ENCODE measurements at places on chromosomes 4 and X.

- no peaks in the 10 kb centered on the region for H3K36me3 ChIP-seq
- no peaks in the 10 kb centered on the region for H3K27me3 ChIP-seq
- DNase-seq, result no peak
These were observed 505.0 kb downstream of the BCOR start for GRCh38 chrX:39592776-39593175.

DNA sequence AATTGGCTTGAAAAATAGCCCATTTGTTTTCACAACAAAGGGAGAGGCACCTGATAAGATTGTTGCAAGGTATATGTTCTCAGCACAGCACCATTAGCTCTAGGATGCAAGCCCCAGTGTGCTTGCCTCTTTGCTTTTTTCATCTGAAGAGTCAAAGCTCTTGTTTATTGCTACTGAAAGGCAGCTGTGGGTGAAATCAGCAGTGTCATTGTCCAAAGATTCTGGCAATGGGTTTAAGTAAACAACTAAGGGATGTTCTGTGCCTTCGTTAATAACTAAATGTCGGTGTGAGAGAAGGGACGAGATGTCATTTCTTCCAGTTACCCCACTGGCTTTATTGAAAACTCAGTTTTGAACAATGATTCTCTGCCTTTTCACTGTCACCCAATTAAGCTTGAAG lies 567.7 kb downstream of the KCNIP4 start:
- H3K27ac ChIP-seq, result no peak overlapping the region
- no peaks in the 10 kb centered on the region for H3K36me3 ChIP-seq
- no peak for DNase-seq
- H3K4me3 ChIP-seq, result no peak overlapping the region

- no peak overlapping the region for H3K4me3 ChIP-seq
- no peaks in the 10 kb centered on the region for H3K27me3 ChIP-seq
- H3K4me1 ChIP-seq, result no peaks in the 10 kb centered on the region
- H3K27ac ChIP-seq, result no peak overlapping the region
- no peak for DNase-seq
These were observed 665 bp downstream of the TRPC5OS start for GRCh38 chrX:111876646-111877045.

GRCh38 chrX:79096145-79096556 lies 48.3 kb upstream of the GPR174 start:
- no peaks in the 10 kb centered on the region for H3K36me3 ChIP-seq
- no peak overlapping the region for H3K27ac ChIP-seq
- H3K27me3 ChIP-seq, result no peaks in the 10 kb centered on the region
- no peak for DNase-seq
- H3K4me1 ChIP-seq, result no peaks in the 10 kb centered on the region

DNA sequence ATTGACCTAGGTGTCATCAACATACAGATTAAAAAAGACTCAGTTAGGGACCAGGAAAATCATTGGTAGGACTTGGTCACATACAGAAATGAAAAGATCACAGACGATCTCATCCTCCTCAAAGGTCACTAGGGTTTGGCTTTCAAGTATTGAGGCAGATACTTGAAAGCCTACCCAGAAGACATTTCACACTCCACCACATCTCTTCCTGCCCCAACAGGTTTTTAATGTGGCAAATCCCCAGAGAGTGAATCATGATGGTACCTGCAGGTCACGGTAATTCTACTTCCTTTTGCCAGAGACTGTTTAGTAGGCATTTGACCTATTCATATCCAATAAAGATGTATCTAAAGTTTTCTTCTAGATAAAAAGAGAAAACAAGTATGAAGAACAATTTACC lies 44.1 kb downstream of the INPP4B start:
- H3K27ac ChIP-seq, result no peak overlapping the region
- no peaks in the 10 kb centered on the region for H3K27me3 ChIP-seq
- DNase-seq, result no peak
- no peak overlapping the region for H3K4me3 ChIP-seq

DNA sequence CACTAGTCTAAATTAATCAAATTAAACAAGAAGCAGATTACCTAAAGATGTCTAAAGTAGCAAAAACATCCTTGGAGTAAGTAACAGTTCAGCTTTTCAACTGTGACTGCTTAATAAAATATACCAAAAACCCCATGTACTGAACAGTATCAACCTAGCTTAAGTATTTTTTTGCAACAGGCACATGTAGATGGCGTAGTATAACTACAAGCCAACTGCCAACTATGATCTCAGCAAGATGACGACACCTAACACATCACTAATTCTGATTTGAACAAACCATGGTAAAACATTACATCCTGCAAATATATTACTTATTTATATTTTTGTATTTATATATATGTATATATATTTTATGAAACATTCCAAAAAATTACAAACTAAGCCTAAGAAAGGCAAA lies 24.5 kb downstream of the DHX15 start:
- H3K36me3 ChIP-seq, result peaks cover 21% of the 10 kb centered on the region
- H3K4me1 ChIP-seq, result no peaks in the 10 kb centered on the region
- no peaks in the 10 kb centered on the region for H3K27me3 ChIP-seq
- peak overlapping the region; percentile 4 for H3K27ac ChIP-seq

DNA sequence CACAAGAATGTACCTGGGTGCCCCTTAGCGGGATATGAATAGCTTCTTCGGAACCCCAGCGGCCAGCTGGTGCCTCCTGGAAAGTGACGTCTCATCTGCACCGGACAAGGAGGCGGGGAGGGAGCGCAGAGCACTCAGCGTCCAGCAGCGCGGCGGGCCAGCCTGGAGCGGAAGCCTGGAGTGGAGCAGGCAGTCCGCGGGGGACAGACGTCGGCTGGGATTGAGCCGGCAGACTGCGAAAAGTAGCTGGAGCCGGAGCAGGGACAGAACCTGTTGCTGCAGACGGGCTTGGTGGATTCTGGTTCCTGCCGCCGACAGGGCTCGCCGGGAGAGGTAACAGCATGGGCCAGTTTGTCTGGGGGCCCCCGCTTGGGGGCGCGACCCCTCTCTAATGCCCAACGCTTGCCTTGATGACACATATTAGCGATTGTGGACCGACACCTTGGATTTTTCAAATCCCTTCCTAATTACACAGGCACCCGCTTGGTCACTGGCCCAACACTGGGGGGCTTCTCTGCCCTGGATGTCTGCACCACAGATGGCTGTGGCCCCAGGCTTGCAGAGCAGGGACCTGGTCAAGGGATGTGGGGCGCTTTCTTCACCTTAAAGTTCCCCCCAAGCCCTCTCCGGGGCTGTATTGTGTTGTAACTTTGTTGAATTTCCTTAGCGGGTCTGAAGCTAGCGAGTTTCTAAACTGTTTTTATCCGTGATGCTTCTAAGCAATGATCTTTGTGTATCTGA lies at the start of gene NPFFR2:
TSS of gene NPFFR2 (plus strand) at position 133 of the 741 bp plus-strand sequence. CDS start 96,592 bp downstream, outside the sequence.
- H3K27ac ChIP-seq, result no peak within 1 kb of the TSS
- H3K4me3 ChIP-seq, result peak within 1 kb of the TSS; percentile 28
- DNase-seq, result no peak
- no peaks in the 10 kb centered on the region for H3K27me3 ChIP-seq
- no peaks in the 10 kb centered on the region for H3K36me3 ChIP-seq
- no peaks in the 10 kb centered on the region for H3K4me1 ChIP-seq

DNA sequence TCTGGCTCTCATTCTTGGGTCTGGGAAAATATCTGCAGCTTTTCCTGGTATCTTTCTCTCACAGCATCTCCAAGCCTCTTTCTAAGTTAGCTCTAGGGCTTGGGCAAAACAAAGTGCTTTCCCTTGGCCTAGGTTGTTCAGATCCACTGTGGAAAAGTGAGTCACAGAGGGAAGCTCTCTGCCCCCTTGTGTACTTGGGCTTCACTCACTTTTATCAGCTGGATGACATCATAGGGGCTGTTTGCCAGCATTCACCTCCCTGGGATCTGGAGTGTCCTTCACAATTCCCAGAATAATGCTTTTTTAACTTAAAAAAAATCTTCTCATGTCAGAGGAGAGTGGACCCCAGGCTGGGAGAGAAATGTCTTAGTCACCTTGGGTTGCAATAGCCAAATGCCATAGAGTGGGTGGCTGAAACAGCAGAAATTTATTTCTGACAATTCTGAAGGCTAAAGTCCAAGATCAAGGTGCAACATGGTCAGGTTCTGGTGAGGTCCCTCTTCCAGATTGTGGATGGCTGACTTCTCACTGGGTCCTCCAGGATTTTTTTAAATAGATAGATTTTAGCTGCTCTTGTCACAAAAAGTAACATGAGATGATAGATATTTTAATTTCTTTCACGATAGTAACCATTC lies 247.8 kb downstream of the SH2D1A start:
- H3K4me3 ChIP-seq, result no peak overlapping the region
- H3K36me3 ChIP-seq, result no peaks in the 10 kb centered on the region
- no peaks in the 10 kb centered on the region for H3K4me1 ChIP-seq
- H3K27me3 ChIP-seq, result no peaks in the 10 kb centered on the region

GRCh38 chr4:186724058-186724863 lies 605 bp upstream of the FAT1 start:
- H3K4me1 ChIP-seq, result no peaks in the 10 kb centered on the region
- no peak for DNase-seq
- H3K36me3 ChIP-seq, result no peaks in the 10 kb centered on the region
- no peaks in the 10 kb centered on the region for H3K27me3 ChIP-seq
- H3K4me3 ChIP-seq, result peak overlapping the region; percentile 76

- H3K27me3 ChIP-seq, result no peaks in the 10 kb centered on the region
- no peaks in the 10 kb centered on the region for H3K36me3 ChIP-seq
- DNase-seq, result no peak
- H3K27ac ChIP-seq, result no peak overlapping the region
- H3K4me3 ChIP-seq, result no peak overlapping the region
These were observed 64.2 kb upstream of the MAP3K15 start for GRCh38 chrX:19579485-19579884.

DNA sequence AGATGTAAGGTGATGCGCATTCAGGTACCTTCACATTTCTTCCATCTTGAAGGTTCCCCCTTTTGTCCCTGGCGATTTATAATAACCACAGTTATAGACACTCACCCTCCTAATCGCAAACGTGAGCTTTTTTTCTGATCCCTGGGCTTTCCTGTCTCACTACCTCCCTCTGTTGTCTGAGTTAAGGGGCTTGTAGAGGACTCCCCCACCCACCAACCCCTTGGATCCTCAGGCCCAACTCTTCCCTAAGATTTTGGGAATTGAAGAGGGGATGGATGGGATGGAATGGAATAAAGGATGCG lies 1.4 kb downstream of the CNKSR2 start:
- no peaks in the 10 kb centered on the region for H3K4me1 ChIP-seq
- no peaks in the 10 kb centered on the region for H3K36me3 ChIP-seq
- H3K27me3 ChIP-seq, result no peaks in the 10 kb centered on the region
- no peak for DNase-seq
- H3K4me3 ChIP-seq, result peak overlapping the region; percentile 70

- no peak overlapping the region for H3K4me3 ChIP-seq
- no peaks in the 10 kb centered on the region for H3K36me3 ChIP-seq
- H3K27me3 ChIP-seq, result no peaks in the 10 kb centered on the region
- H3K27ac ChIP-seq, result no peak overlapping the region
- no peaks in the 10 kb centered on the region for H3K4me1 ChIP-seq
These were observed 142.8 kb upstream of the RPL34 start for GRCh38 chr4:108477527-108478108.

GRCh38 chr4:89836897-89837384 lies at the start of gene SNCA:
Gene SNCA, minus strand, starts transcription at chr4:89837161. Its CDS starts 1,494 bp downstream, at chr4:89835667.
- no peaks in the 10 kb centered on the region for H3K27me3 ChIP-seq
- no peak within 1 kb of the TSS for H3K27ac ChIP-seq
- no peaks in the 10 kb centered on the region for H3K36me3 ChIP-seq
- no peak for DNase-seq
- peak within 1 kb of the TSS; percentile 46 for H3K4me3 ChIP-seq
- H3K4me1 ChIP-seq, result no peaks in the 10 kb centered on the region

GRCh38 chr4:158826057-158826456 lies 57.2 kb downstream of the FNIP2 start:
- H3K4me3 ChIP-seq, result no peak overlapping the region
- H3K36me3 ChIP-seq, result peaks cover 14% of the 10 kb centered on the region
- DNase-seq, result no peak
- H3K27me3 ChIP-seq, result no peaks in the 10 kb centered on the region
- H3K27ac ChIP-seq, result peak overlapping the region; percentile 87
- peaks cover 18% of the 10 kb centered on the region for H3K4me1 ChIP-seq

GRCh38 chrX:65009459-65009858 lies 33.2 kb upstream of the ZC4H2 start:
- no peak overlapping the region for H3K4me3 ChIP-seq
- DNase-seq, result no peak
- no peaks in the 10 kb centered on the region for H3K4me1 ChIP-seq
- H3K27me3 ChIP-seq, result no peaks in the 10 kb centered on the region
- no peaks in the 10 kb centered on the region for H3K36me3 ChIP-seq
- H3K27ac ChIP-seq, result no peak overlapping the region

- H3K4me1 ChIP-seq, result no peaks in the 10 kb centered on the region
- no peak for DNase-seq
- H3K27me3 ChIP-seq, result no peaks in the 10 kb centered on the region
- no peaks in the 10 kb centered on the region for H3K36me3 ChIP-seq
- no peak overlapping the region for H3K27ac ChIP-seq
These were observed 191.9 kb upstream of the MAB21L2 start for GRCh38 chr4:150389896-150390530.

GRCh38 chr4:64174247-64174882 lies 234.9 kb downstream of the TECRL start:
- H3K4me3 ChIP-seq, result no peak overlapping the region
- no peak for DNase-seq
- H3K4me1 ChIP-seq, result no peaks in the 10 kb centered on the region
- no peaks in the 10 kb centered on the region for H3K36me3 ChIP-seq

GRCh38 chr4:155474758-155475157 lies 98.0 kb upstream of the MAP9 start:
- H3K27ac ChIP-seq, result no peak overlapping the region
- no peak for DNase-seq
- no peaks in the 10 kb centered on the region for H3K27me3 ChIP-seq
- H3K4me1 ChIP-seq, result peaks cover 21% of the 10 kb centered on the region

DNA sequence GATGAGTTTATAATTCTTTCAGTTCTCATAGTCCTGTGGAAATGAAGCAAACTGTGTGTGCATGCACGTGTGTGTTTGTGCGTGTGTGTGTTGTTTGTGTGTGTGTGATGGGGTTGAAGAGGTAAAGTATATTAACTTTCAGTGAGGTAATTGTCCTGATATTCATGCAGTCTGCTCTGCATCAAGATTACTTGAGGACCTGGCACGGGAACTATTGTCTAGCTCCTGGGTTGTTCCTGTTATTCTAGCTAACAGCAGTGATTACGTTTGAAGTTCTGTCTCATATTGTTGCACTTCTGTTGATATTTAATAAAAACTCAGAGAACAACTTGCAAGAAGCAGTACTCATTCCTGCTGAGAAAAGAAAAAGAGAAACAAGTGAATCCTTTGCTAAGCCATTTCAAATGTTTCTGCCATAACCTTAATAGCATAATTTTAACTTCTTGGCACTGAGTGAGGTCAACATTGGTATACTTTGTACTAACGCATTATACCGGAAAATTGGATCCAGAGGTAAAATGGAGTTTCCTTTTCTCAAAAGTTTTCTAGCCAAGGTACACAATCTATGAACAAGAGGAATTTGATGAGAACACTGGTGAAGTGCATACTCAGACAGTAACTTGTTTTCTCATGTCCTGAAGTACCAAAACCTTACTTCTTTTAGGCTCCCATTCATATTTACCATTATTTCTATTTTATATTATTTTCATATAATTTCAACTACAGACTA lies 113.2 kb downstream of the SPCS3 start:
- no peak for DNase-seq
- H3K4me3 ChIP-seq, result no peak overlapping the region
- H3K27me3 ChIP-seq, result no peaks in the 10 kb centered on the region
- no peak overlapping the region for H3K27ac ChIP-seq
- no peaks in the 10 kb centered on the region for H3K36me3 ChIP-seq
- no peaks in the 10 kb centered on the region for H3K4me1 ChIP-seq

GRCh38 chr4:85818700-85819099 lies 343.8 kb downstream of the ARHGAP24 start:
- H3K4me1 ChIP-seq, result peaks cover 8% of the 10 kb centered on the region
- no peak overlapping the region for H3K27ac ChIP-seq
- no peak for DNase-seq
- no peak overlapping the region for H3K4me3 ChIP-seq

- H3K27me3 ChIP-seq, result no peaks in the 10 kb centered on the region
- no peak overlapping the region for H3K4me3 ChIP-seq
- no peak for DNase-seq
- no peak overlapping the region for H3K27ac ChIP-seq
These were observed 43.3 kb upstream of the SLC39A8 start for GRCh38 chr4:102388611-102389010.
